ENCODE measurements at places on chromosomes 12 and 14. TPM values are rescaled to one million over a fixed set of nuclear protein-coding genes. Genes with fewer than 3 reads are reported as not detected.

- H3K36me3 ChIP-seq, result peaks cover 15% of the 10 kb centered on the region
- H3K4me1 ChIP-seq, result peaks cover 17% of the 10 kb centered on the region
Observed at GRCh38 chr12:109492371-109492770, 14.9 kb downstream of the UBE3B start.

- no peak overlapping the region for H3K4me3 ChIP-seq
- H3K4me1 ChIP-seq, result no peaks in the 10 kb centered on the region
- H3K27ac ChIP-seq, result no peak overlapping the region
- no peaks in the 10 kb centered on the region for H3K27me3 ChIP-seq
- H3K36me3 ChIP-seq, result no peaks in the 10 kb centered on the region
Observed at GRCh38 chr14:104894331-104895206, 29.5 kb downstream of the CEP170B start.

DNA sequence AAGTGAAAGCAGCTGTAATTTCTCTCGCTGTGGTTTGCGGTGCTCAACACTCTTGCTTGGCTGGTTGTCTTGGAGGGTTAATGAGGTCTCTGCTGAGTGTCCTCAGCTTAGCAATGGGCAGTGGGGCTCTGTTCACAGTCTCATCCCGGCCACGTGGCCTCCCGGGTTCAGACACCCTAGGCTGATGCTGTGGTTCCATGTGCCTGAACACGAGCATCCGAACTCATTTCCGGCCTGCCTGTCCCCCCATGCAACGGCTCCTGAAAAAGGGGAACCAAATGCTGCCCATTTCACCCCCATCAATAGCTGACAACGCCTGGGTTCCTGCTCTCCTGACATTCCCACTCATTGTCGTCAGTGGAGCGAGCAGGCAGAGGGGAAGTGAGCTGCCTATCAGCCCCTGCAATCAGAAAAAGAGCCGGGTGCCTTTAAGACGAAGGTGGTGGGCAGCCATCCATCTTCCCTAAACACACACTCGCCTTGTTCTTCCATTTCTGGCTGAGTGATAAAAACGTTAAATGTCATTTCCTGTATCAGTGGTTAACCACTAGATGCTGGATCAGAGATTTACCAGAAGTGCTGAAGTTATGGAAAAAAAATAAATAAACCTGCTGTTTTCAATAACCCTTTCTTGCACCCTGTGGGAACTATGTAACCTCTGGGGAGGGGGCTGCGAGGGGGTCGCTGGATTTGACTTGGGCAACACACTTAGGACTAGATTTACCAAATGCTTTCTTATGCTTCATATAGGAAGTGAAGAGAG is 60.3 kb upstream of the BCL2L14 start:
- no peaks in the 10 kb centered on the region for H3K27me3 ChIP-seq
- peak; percentile 43 for DNase-seq
- H3K4me3 ChIP-seq, result no peak overlapping the region
- H3K27ac ChIP-seq, result peak overlapping the region; percentile 9

GRCh38 chr12:96810477-96810876 is 96.6 kb upstream of the NEDD1 start:
- no peak overlapping the region for H3K4me3 ChIP-seq
- H3K36me3 ChIP-seq, result no peaks in the 10 kb centered on the region
- no peaks in the 10 kb centered on the region for H3K27me3 ChIP-seq
- H3K4me1 ChIP-seq, result no peaks in the 10 kb centered on the region
- no peak overlapping the region for H3K27ac ChIP-seq

- no peak for DNase-seq
- no peak overlapping the region for H3K4me3 ChIP-seq
- peaks cover 9% of the 10 kb centered on the region for H3K4me1 ChIP-seq
- peaks cover 78% of the 10 kb centered on the region for H3K36me3 ChIP-seq
Observed at GRCh38 chr14:103735022-103735421, 19.4 kb downstream of the ZFYVE21 start.

CDKN3 gene
- 1.4 TPM for total RNA-seq

NEUROD4 gene
- total RNA-seq, result not detected
